GM19239 (cell line): ENCODE measurements at places on chromosomes 2 and 18.

GRCh38 chr2:40358783-40359182 is 93.1 kb downstream of the SLC8A1 start:
- no peak for DNase-seq

GRCh38 chr2:112277596-112278220 is 2.3 kb downstream of the ZC3H6 start:
- no peak for DNase-seq

GRCh38 chr2:144629935-144630334 is 110.0 kb upstream of the ZEB2 start:
- DNase-seq, result no peak

- DNase-seq, result no peak
These were observed 618 bp upstream of the LYPD1 start for GRCh38 chr2:132670496-132671150.

DNA sequence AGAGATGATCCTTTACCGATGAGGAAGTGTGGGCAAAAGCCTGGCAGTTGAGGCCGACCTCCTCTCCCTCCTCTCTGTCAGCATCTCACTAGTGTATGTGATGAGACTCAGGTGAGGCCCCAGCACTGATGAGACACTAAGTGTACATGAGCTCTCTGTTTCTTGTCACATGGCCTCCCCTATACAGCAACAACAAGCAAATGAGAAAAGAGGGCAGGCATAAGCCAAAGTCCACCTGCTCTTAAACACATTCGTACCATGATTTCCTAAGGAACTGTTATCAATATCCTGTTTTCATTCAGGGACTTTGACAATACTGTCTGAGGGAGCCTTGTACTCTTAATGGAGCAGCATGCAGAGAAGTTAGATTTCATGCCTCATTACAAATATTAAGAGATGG is 113.0 kb downstream of the CNTNAP5 start:
- no peak for DNase-seq

DNA sequence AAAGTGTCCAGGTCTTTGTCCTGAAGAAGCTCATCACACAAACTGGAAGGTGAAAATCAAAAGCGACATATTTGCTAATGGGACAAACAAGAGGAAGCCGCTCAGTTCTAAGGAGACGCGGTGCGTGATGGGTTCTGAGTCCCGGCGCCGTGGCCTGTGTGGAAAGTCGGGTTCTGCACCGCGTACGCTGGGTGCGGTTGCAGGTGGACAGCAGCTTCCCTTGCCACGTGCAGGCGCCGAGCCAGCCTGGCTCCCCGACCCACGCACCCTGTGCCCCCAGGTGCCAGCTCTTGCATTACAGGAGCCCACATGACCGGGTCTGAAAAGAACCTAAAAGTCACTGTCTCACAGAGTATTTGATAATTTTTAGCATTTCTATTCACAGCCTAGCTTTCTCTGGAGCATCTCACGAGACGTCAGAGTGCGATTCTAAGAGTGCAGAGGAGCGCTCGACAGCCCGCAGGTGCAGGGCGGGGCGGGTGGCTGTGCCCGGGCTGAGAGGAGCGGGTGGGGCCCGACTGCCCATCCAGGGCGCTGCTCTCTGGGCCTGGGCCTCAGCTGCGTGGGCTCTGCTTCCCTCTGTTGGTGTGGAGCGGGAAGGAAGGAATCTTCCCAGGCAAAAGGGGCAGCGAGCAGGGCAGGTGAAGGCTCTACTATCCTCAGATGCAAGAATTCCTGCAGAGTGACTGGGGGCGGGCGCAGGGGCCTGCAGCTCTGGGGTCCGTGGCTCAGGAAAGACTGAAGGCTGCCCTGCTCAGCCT is 39.4 kb downstream of the MYT1L start:
- no peak for DNase-seq

DNA sequence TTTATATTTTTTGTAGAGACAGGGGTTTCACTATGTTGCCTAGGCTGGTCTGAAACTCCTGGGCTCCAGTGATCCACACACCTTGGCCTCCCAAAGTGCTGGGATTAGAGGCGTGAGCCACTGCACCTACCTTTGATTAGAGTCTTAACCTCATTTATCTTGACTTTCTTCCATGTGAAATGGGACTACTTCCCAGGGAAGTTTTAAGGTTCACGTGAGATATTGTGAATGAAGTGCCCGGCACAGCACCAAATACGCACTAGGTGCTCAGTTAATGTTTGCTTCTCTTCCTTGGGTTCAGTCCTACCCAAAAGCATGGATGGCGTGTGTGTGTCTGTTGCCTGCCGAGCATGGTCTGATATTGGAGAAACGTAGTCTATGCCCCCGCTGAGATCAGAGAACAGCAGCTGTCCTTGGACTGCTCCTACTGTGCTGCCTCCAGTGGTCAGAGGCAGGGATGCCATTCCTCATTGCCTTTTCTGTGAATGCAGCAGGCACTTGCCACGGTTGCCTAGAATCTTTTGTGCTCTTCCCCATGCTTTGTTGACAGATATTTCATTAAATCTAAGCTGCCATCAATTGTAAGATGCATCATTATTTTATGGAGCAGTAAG is 12.3 kb upstream of the TFCP2L1 start:
- DNase-seq, result no peak

DNA sequence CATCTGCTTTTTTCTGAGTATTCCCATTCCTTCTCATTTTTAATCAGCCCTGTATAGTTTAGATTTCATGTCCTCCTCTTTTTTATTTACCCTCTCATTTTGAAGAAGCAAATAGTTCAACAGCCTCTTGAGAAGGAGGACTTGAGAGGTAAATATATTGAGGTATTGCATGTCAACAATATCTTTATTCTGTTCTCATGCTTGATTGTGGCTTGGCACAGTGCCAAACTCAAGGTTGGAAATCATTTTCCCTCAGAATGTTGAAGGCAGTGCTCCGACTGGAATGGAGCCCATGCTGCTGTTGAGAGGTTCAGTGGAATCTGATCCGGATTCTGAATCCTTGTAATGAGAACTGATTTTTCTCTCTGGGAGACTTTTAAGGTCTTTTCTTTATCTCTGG is 31.0 kb upstream of the GALNT3 start:
- DNase-seq, result no peak

DNA sequence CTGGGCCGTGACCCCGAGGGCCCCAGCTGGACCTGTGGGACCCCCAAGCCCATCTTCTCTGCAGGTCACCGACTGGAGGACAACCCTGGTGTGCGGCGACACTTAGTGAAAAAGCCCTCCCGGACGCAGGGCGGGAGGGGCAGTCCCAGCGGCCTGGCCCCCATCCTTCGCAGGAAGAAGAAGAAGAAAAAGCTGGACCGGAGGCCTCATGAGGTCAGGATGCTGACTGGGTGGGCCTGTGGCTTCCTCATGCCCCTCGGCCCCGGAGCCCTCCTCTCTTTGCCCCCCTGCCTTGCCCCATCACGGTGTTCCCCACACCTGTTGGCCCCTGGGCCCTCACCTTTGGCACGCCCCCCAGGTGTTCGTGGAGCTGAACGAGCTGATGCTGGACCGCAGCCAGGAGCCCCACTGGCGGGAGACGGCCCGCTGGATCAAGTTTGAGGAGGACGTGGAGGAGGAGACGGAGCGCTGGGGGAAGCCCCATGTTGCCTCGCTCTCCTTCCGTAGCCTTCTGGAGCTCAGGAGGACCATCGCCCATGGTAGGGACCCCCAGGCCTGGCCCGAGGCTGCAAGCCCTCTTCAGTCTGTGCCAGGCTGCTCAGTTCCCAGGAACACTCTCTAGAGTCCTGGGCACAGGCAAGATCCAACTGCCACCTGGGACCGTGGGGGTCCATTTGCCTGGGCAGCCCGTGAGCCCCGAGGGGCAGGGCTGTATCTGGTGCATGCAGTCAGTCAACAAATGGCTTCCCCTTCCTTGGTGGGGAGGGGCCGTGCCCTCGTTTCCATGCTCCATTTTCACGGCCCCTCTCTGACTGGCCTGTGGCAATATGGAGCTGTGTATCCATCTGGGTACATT is 4.7 kb downstream of the SLC4A3 start:
- no peak for DNase-seq

- DNase-seq, result no peak
These were observed at the start of gene CRACDL for GRCh38 chr2:98935777-98936352. TSS of gene CRACDL (minus strand) at chr2:98936225. CDS start at chr2:98846800, 89,425 bp downstream.

GRCh38 chr2:37798315-37799005 is 126.6 kb upstream of the RMDN2 start:
- DNase-seq, result no peak

DNA sequence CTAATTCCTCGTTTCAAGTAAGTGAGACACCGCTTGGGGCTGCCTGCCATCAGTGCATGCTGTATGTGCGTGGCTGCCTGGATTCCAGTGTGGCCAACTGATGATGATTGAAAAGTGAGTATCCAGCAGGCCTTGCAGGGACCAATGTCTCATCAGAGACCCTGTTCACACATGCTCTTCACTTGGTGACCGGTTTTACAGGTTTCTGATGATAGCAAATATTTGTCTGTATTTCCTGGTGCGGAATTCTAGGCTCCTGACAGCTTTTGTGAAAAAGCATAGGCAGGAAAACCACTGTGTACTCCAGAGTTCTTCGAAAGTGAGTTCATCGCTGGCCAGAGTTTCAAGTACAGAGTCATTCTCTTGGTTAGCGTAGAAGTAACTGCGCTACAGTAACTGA is 13.8 kb upstream of the YWHAQ start:
- DNase-seq, result no peak

DNA sequence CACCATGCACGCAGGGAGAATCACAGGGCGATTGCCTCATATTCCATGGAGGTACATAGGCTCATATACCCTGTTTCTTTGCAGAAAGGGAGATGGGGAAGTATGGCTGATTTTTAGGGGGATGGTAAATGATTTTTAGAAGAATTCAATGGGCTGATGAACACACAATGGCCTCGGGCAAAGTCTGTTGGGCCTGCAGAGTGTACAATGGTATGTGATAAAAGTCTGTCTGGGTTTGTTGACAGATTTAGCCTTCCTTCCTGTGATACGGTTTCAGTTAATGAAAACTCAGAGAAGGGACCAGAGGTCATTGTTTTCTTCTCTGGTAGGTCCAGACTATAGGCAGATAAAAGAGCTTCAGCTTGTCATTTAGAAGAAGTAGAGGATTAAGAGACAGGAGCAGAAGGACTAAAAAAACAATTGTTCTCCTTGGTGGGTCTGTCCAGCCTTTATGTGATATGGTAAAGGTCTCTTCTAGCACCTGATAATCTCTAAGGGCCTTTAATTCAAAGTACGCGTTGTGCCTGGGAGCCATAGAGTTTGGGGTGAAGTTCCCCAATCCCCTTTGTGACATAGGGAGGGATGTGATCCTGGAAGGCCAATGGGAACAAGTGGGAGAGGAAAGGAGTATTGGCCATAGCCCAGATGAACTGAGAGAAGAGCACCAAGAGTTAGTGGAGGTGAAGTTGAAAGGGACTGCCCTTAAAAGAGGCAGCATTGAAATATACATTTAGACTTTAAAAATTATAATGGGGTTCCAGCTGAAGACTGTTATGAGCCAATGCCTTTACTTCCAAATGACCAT is 107.5 kb upstream of the SERPINE2 start:
- DNase-seq, result no peak

- DNase-seq, result no peak
These were observed 288.2 kb upstream of the HS6ST1 start for GRCh38 chr2:128606837-128607236.

DNA sequence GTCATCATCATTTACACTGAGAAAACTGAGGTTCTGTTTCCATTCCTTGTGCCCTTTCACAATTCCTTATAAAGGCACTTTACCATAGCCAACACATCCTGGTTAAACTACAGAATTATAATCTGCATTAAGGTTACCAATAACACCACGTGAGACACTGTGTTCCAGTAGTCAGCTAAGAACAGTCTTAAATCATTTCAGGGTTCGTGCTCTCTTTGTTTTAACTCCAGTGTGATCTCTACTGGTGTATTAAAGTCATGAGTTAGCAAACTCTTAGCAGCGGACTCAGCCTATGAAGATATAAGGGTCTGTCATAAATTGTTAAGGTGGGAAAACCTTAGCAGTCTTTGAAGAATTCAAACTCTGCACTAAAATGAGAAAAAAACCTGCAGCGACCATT is 53.0 kb downstream of the TCF4 start:
- DNase-seq, result no peak

DNA sequence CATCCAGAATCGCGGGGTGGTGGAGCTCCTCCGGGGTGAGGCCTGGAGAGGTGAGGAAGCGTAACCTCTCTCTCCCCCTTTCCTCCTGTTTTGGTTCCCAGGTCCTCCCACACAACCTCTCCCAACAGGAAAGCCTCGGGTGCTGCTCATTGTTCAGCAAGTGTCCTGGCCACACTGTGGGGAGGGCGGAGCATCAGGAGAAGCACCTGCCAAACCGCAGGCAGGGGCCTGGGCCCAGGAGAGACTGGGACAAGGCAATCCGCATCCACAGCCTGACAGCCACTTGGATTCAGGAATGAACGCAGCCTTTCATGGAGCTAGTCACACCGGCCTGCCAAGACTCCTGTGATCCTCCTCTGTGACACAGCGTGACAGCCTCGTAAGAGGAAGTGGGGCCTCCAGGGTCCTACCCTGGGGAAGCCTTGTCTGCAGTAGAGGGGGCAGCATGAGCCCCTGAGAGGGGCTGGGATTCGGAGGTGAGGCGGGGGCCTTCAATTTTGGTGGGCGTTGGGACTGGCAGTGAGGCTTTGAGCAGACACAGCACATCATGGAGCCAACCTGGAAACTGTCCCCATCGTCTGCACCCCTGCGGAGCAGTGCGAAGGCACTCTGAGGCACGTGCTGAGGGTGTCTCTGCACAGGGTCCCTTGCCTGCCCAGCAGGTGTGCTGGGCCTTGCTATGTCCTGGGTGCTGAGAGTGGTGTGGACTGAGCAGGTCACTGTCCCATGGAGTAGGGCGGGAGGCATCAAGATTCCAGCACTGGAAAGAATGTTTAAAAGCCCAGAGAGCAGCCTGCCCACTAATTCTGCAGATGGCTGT is 62.2 kb downstream of the EDAR start:
- no peak for DNase-seq

DNA sequence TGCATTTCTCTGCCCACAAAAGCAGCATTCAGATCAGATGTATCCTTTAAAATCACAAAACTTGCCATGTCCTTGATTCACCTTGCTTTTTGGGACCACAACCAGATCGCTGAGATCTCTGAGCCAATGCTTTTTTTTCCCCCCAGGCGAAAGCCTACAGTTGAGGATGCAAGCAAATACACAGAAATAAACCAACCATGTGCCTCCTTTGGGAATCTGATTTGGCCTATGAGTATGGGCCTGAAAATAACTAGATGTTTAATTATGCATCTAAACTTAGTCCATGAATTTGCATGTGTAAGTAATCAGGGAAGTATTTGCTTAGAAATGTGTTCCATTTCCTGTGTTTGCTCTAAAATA is 49.7 kb upstream of the CDC42EP3 start:
- DNase-seq, result no peak

DNA sequence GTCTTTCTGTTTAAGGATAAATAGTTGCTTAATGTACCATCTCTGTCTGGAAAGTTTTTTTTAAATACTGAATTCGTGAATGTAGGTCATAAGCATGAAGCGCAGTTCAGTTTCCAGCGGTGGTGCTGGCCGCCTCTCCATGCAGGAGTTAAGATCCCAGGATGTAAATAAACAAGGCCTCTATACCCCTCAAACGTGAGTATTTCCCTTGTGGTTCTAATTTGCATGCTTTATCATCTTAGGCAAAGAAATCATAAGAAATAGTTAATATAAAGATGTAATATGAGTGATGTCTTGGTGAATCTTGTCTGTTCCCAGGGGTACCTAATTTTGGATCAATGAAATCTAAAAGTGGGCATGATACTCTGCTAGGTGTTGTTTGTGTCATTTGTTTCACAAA is 1.5 kb downstream of the NDC80 start:
- DNase-seq, result no peak

GRCh38 chr18:57135699-57136098 is 11.2 kb upstream of the BOD1L2 start:
- no peak for DNase-seq

- DNase-seq, result no peak
These were observed 31.5 kb upstream of the HAAO start for GRCh38 chr2:42823744-42824453.

GRCh38 chr18:79609841-79610281 is 69.7 kb upstream of the CTDP1 start:
- no peak for DNase-seq
